ENCODE measurements at places on chromosomes 4 and X.

GRCh38 chr4:67587156-67587555 lies 28.6 kb downstream of the STAP1 start:
- DNase-seq, result no peak

DNA sequence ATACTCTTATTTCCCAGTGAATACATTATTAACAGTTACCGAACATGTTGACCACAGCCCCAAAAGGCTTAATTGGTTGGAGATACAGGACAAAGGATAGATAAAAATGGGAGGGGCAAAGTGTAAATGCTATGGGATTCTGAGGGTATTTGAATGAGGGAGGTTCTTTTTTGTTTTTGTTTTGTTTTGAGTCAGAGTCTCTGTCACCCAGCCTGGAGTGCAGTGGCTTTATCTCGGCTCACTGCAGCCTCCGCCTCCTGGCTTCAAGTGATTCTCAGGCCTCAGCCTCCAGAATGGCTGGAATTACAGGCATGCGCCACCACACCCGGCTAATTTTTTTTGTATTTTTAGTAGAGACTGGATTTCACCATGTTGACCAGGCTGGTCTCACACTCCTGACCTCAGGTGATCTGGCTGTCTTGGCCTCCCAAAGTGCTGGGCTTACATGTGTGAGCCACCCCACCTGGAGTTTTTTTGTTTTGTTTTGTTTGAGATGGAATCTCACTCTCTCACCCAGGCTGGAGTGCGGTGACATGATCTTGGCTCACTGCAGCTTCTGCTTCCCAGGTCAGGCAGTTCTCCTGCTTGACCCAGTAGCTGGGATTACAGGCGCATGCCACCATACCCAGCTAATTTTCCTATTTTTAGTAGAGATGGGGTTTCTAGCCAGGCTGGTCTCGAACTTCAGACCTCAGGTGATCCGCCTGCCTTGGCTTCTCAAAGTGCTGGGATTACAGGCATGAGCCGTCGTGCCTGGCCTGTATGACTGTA lies 9.0 kb downstream of the UBE2K start:
- DNase-seq, result no peak

GRCh38 chr4:87014284-87014782 lies 79.5 kb downstream of the AFF1 start:
- no peak for DNase-seq

DNA sequence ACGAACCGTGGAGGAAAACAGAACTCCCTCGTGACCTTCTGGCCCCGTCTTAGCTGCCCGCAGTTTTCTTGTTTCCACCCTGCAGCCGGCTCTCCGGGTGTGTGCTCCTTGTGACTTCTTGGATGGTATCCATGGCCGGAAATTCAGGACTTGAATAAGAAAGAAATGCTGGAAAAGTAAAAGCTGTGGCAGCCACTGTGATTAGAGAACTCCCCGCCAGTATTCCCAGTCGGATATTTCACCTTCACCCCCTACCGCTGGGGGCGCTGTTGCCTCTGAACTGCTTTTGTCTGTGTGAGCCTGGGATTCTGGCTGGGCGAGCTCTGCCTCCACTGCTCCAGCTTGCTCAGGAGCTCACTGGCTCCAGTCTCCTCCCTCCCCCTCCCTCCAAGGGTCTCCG lies 41.5 kb upstream of the CYP4V2 start:
- no peak for DNase-seq

- DNase-seq, result no peak
Measured at GRCh38 chr4:77269505-77269904, 112.5 kb downstream of the CCNG2 start.

DNA sequence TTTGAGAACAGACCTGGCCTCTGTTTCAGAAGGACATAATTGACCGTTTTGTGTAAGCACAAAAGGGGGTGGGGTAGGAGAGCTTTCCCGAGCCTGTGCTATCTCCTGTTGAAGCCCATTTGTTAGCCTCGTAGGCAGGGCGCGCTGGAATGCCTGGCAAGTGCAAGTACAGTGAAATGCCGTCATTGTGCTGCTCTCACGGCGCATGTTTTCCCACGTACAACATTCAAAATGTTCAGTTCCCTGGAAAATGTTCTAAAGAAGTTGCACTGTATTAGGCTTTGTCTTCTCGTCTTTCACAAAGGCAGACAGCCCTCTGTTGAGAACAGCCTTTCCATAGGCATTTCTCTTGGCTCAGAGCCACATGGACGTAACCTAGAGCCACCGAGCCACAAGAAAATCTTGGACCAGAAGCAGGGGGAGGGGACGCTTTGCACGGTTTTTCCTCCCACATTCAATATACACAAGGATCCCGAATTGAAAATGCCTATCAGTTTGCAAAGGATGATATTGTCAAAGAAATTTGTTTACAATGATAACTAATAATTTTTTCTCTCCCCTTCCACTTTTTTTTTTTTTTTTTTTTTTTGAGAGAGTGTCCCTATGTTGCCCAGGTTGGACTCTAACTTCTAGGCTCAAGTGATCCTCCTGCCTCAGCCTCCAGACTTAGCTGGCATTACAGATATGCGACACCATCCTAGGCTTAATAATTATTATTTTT lies 54.6 kb upstream of the RAPGEF2 start:
- DNase-seq, result no peak

DNA sequence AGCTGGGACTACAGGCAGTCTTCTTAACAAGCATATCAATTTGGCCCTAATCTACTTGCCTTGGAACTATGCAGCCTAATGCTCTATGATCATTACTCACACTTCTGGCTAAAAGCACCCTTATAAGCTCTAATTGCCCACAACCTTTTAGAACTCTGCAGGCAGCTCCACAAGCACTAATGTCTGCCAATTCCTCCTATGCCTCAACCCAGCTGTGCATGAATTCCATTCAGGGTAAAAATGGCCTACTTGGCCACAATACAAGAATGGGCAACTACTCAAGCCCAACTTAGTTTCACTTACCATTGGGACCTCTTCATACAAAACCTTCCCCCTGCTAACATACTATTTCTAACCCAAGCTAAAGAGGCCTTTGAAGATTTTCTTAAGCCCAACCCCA lies 51.7 kb downstream of the ZNF718 start:
- no peak for DNase-seq

- no peak for DNase-seq
Measured at GRCh38 chr4:151853034-151853433, 92.2 kb upstream of the GATB start.

- no peak for DNase-seq
Measured at GRCh38 chr4:112125416-112125815, 19.8 kb upstream of the FAM241A start.

GRCh38 chr4:30460818-30461217 lies 259.4 kb upstream of the PCDH7 start:
- DNase-seq, result no peak

GRCh38 chr4:162981823-162982222 lies 184.9 kb downstream of the NAF1 start:
- no peak for DNase-seq

GRCh38 chr4:185204238-185204910 lies 574 bp upstream of the CFAP97 start:
- peak; percentile 40 for DNase-seq

GRCh38 chr4:52704133-52704532 lies 45.0 kb upstream of the USP46 start:
- DNase-seq, result no peak

DNA sequence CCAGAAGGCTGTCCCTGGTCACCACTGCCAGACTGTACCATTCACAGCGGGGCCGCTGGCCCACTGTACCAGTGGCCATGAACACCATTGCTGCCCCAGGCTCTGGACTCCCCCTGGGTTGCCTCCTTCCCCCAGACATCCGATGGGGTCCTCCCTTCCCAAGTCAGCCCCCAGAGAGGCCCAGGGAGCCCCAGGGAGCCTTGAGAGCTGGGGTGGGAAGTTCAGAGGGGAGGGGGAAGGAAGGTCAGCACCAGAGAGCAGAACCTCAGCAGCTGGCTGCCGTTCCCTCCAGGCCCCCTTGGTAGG lies 441 bp upstream of the ARHGAP4 start:
- no peak for DNase-seq

GRCh38 chr4:34043131-34043530 lies 2201.2 kb downstream of the ARAP2 start:
- no peak for DNase-seq

DNA sequence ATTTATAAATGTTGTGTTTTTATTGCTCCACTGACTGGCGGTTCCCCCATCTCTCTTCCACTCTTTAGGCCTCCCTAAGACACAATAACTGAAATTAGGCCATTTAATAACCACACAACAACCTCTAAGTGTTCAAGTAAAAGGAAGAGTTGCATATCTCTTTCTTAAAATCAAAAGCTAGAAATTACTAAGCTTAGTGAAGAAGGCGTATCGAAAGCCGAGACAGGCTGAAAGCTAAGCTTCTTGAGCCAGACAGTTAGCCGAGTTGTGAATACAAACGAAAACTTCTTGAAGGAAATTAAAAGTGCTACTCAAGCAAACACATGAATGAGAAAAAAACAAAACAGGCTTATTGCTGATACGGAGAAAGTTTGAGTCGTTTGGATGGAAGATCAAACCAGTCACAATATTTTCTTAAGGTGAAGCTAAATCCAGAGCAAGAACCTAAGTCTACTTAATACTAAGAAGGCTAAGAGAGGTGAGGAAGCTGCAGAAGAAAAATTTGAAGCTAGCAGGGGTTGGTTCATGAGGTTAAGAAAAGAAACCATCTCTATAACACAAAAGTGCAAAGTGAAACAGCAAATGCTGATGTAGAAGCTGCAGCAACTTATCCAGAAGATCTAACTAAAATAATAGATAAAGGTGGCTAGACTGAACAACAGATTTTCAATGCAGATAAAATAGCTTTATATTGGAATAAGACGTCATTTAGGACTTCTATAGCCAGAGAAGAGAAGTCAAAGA lies 194.0 kb upstream of the TTC29 start:
- no peak for DNase-seq

DNA sequence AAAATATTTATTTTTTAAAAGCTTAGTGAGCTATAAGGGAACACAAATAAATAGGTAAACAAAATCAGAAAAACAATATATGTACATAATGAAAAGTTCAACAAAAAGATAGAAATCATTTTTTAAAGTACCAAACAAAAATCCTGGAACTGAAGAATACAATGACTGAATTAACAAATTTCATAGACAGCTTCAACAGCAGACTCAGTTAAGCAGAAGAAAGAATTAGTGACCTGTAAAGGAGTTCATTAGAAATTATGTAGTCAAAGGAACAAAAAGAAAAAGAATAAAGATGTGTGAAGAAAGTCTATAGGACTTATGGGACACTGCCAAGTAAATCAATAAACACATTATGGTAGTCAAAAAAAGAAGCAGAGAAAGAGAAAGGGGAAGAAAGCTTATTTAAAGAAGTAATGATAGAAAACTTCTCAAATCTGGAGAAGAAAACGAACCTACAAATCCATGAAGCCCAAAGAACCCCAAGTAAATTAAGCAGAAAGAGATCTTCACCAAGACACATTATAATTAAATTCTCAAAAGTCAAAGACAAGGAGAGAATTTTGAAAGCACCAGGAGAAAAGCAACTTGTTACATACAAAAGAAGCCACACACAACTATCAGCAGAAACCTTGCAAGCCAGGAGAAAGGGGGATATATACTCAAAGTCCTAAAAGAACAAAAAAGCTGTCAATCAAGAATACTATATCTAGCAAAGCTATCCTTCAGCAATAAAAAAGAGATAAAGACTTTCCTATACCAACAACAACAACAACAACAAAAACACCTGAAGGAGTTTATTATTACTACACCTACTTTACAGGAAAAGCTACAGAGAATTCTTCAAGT lies 338.9 kb downstream of the PTTG2 start:
- DNase-seq, result no peak

- no peak for DNase-seq
Measured at GRCh38 chrX:64571011-64571410, 175.8 kb upstream of the MTMR8 start.

GRCh38 chr4:145182222-145182621 lies 1.8 kb upstream of the OTUD4 start:
- no peak for DNase-seq

- no peak for DNase-seq
Measured at GRCh38 chr4:173307778-173308177, 26.4 kb downstream of the HMGB2 start.

Data from B cell (primary cell).